Thoracic aorta endothelial cell (primary cell): ENCODE measurements at places on chromosomes 5 and 9. TPM values are rescaled to one million over a fixed set of nuclear protein-coding genes. Genes with fewer than 3 reads are reported as not detected.

CTNND2 gene
- total RNA-seq = not detected in 2 replicates

GKAP1 gene
- total RNA-seq = 1.9 and 5.4 TPM in 2 replicates

PCDHGC3 gene
- total RNA-seq = 13.3 and 19.6 TPM in 2 replicates

LARP1 gene
- total RNA-seq = 151 and 188 TPM in 2 replicates

ECSCR gene
- 274 and 317 TPM in 2 replicates for total RNA-seq

SLC46A2 gene
- not detected in 2 replicates for total RNA-seq

CTSL gene
- 92.6 and 121 TPM in 2 replicates for total RNA-seq
